Head of caudate nucleus (tissue), 42 donors: ENCODE measurements at places on chromosomes 2 and 18.

GRCh38 chr2:198441246-198441645 lies 636.9 kb downstream of the PLCL1 start:
- no peak for DNase-seq

- no peak for DNase-seq
Measured at GRCh38 chr18:79805926-79806487, 8.3 kb downstream of the KCNG2 start.

- no peak for DNase-seq
Measured at GRCh38 chr2:222946700-222947287, 86.0 kb downstream of the ACSL3 start.

DNA sequence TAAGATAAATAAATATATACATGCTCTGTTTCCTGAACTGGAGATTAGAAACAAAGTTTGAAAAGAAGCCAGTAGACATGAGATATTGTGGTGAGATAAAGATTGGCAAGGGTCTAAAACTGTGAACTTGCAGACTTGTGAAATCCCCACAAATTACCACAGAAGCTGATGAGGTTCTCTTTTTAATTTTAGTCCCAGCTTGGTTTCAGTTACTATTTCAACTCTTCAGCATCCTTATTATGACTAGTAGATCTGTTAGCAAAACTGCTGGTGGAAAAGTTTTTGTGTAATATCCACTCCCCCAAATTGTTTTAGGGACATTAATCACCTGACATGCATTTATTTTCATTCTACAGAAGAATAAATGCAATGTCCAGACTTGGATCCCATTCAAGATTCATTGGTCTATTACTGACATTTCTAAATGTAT lies 20.8 kb downstream of the RASGRP3 start:
- DNase-seq = no peak

GRCh38 chr2:134408386-134408785 lies 154.5 kb downstream of the MGAT5 start:
- DNase-seq = no peak

GRCh38 chr18:35511833-35512232 lies 14.1 kb upstream of the INO80C start:
- no peak for DNase-seq

- no peak for DNase-seq
Measured at GRCh38 chr18:49476664-49477411, 10.2 kb downstream of the C18orf32 start.

DNA sequence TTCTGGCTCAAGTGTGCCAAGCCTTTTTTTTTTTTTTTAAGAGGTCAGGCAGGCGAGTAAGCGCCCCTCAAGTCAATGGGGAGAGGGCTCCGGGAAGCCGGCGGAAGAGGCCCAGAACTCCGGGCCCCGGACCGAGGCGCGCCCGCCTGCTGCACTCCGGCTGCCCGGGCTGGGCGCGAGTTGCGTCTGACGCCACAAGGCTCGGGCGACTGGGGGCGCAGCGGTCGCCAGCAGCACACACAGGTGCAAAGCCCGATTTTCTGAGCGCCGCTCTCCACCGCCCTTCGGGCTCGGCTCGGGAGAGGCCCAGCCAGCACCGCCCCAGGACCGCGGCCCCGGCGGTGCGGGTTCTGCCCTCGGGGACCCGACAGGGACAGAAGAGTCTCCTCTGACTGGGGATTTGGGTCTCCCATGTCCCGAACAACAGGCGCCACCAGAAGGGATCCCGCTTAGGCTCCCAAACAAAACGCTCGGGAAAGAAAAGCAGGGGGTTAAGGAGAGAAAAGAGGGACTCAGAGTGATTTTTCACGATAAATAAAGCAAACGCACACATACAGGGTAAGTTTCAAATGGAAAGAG lies 787 bp downstream of the ERBB4 start:
- DNase-seq = peak; percentile 83

- DNase-seq = no peak
Measured at GRCh38 chr2:65367524-65367923, 64.9 kb downstream of the SPRED2 start.

- DNase-seq = no peak
Measured at GRCh38 chr2:9763356-9764152, 79.7 kb upstream of the TAF1B start.

DNA sequence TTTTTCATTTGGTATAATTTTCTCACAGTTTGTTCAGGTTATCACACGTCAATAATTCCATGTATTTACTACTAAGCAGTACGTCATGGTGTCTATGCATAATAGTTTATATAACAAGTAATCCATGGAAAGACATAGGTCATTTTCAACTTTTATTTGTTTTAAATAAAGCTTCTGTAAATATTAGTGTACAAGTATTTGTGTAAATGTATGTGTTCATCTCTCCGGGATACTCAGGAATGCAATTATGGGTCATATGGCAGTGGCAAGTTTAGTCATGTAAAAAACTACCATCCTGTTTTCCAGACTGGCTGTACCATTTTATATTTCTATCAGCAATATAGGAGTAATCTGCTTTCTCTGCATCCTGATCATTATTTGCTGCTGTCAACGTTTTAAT lies 231.1 kb upstream of the ZNF804A start:
- DNase-seq = no peak

GRCh38 chr18:56747032-56747658 lies 96.0 kb downstream of the WDR7 start:
- DNase-seq = no peak

GRCh38 chr2:233513953-233514655 lies 52.5 kb downstream of the USP40 start:
- no peak for DNase-seq
